ENCODE measurements at places on chromosomes 2 and 18.

DNA sequence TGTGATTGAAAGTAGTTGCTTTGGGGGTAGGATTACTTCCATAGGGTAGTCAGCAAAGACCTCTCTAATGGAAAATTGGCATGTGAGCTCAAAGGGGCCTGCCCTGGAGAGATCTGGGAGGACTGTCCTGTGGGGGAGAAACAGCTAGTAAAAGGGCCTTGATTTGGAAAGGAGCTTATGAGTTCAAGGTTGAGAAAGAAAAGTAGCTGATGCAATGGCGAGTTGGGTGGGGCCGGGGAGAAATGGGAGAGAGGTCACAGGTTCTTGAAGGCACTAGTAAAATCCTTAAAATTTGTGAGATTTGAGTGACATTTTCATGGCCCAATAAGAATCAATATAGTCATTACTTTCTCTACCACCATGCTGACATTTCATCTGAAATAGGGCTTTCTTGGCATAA is 82.0 kb upstream of the CCDC195 start:
- no peak for DNase-seq

- no peak for DNase-seq
These were observed 44.9 kb upstream of the ID2 start for GRCh38 chr2:8636721-8637636.

DNA sequence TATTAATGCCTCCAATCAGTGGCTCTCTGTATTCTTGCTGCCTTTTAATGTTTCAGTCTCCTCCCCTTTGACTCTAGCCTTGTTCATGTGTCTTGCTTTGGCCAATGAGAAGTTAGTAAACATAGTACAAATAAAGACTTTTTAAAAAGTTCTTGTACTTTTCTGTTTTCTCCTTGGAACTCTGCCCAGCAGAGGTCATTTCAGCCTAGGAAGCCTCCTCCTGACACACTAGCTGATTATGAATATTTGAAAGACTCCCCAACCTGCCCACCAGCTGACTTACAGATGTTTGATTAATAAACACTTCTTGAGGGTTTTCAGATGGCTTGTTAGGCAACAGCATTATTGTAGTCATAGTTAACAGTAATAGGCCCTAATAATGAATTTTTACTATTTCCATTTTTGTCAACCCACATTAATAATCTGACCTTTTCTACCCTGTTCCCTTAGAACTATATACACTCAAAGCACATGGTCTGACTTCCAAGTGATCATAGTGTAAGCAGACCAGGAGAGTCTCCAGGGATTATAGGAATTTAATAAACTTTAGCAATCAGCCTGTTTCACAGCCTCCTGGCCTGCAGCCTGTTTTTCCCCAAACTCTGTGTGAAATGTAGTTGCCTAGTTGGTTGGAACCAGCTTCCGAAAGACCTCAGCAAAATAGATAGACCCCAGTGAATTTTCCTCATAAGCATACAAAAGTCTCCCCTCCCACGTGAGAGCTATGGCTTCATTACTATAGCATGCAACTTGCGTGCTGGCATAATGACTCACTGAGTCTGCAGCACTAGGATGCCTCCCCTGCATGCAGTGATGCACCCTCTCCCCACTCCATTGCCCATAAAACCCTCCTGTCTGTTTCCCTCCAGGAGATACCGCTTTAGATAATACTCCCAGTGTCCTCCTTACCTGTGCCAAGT is 670.7 kb upstream of the ZNF804A start:
- no peak for DNase-seq

DNA sequence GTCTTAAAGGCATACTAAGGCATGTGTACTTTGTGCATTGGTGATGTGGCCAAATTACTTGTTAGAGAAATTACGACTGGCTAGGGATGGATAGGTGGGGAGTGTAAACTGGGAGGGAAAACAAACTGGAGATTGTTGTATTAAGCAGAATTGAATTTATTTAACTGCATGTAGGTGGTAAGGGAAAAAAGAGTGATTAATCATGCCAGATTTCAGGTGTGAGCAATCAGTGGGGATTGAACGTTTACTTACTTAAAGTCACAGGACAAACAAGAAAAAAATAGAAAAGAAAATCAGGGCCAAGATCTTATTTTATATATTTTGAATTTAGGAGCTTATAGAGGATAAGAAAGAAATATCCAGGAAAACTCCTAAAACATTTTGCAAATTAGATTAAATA is 88.6 kb downstream of the GULP1 start:
- DNase-seq = no peak
